ENCODE measurements at places on chromosomes 13 and 19.

- DNase-seq, result no peak
Measured at GRCh38 chr13:93767180-93767916, 540.7 kb downstream of the GPC6 start.

DNA sequence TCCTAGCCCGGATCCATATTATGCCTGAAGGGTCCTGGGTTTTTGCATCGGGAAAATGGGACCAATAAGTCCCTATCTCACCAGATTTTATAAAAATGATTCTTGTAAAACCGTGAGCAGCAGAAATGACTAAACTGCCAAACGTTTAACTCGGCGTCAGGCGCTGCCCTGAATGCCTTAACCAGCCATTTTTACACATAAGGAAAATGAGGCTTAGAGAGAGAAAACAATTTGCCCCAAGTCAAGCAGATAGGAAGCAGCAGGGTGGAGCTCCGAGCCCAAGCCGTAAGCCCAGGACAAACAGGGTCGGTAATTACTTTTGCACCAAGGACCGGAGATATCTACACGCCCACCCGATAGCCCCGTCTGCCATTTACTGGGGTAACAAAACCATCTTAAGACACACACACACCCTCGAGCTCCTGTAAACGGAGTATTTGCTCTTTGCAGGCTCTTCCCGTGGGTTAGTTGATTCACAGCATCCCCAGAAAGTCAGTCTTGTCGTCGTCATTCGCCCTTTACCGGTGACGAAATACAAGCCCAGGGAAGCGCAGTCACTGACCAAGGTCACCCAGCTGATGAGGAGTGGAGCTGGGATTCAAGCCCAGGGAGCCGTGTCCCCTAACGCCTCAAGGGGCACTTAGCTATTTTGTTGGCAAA is 16.0 kb upstream of the MRI1 start:
- DNase-seq, result no peak

GRCh38 chr13:85174291-85174690 is 624.9 kb downstream of the SLITRK6 start:
- DNase-seq, result no peak

DNA sequence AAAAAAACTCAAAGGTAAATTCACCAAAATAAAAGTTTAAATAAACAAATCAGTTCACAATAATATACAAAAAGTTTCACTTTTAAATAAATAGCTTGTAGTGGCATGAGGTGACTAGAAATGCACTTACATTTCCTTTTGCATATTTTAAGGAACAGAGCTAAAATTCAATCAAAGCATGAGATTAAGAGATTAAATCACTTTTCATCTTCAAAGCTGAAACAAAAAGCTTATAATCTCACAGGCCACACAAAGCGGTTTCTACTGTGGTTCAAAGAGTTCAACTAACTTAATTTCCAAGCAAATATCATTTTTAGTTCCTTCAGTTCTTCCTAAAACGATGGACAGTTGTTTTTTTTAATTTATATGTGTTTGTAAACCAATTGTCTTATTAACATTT is 38.9 kb downstream of the TSC22D1 start:
- no peak for DNase-seq

GRCh38 chr13:111126509-111126908 is 11.4 kb downstream of the ARHGEF7 start:
- no peak for DNase-seq

DNA sequence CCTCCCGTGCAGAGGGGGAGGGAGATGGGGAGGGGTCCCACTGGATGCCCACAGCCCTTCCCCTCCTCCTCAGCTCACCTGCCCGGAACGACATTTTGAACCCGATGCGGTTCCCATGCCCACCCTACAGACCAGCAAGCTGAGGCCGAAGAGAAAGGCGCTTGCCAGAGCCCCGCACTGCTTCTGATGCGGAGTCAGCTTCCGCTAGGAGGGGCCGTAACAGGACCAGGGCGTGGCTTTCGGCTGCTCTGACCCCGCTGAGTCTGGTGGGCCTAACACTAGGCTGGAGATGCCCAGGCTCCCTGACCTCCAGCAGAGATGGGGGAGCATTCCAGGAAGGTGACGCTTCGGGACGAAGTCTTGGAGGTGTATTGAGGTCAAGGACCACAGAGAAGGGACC is 6.7 kb downstream of the ONECUT3 start:
- no peak for DNase-seq

- DNase-seq, result no peak
Measured at GRCh38 chr19:4213116-4213515, 16.2 kb upstream of the EBI3 start.

- no peak for DNase-seq
Measured at GRCh38 chr13:107827840-107828549, 387.3 kb downstream of the LIG4 start.

GRCh38 chr13:110135977-110136597 is 170.9 kb downstream of the COL4A1 start:
- no peak for DNase-seq

DNA sequence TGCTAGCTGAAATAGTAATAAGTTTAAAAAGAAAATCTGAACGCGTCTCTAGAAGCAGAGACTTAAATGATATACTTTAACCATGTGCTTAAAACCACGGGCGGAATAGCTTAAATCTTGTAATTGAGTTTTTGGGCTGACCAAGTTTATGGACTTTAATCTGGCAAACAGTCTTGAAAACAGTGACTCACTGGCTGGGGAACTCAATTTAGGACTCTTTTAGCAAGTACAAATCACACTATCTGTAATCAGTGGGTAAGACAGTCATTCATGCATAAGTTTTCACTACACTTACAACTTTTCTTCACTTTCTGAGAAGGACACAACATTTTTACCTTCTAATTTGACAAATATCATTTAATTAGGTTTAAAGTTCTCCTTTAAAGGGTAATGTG is 26.8 kb downstream of the ZNF627 start:
- no peak for DNase-seq

Data from SJSA1 (cell line).